T-helper 2 cell (primary cell): ENCODE measurements at places on chromosomes 1 and 21.

DNA sequence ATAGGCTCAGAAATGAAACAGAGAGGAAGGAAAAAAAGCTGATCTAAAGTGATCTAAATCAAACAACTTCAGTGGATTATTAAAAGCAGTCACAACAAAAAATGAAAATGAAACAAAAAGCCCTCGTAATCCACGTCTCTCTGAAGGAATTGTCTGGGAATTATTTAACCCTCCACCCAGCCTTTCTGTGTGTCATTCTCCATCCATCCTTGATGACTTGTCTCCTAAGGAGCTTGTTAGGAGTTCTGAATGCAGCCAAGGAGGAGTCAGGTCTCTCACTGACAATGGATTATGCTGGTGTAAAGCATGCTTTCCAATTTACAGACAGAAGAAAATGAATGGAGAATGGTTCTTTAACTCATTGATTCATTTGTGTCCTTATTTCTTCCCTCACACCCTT lies 359.3 kb upstream of the RUNX1 start:
- DNase-seq: no peak

DNA sequence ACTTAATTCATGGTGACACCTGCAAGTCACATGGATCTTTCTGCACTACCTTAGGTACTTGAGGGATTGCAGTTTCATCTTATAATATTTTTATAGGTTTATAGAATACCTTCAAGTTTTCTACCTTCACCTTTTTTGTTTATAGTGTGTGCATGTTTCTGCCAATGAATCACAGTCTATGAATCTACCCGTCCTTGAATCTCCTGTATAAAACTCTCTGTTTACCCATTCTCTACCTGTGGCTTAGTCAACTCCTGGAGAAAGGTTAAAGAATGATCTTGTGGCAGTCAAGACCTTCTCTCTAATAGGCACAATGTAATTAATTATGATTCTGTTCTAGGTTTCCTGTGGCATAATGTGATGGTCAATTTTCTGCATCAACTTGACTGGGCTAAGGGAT lies 3.2 kb upstream of the GSTM2 start:
- DNase-seq: no peak

- no peak for DNase-seq
These were observed 49.1 kb downstream of the ERI3 start for GRCh38 chr1:44305962-44306422.

GRCh38 chr1:28087614-28088167 lies 719 bp downstream of the EYA3 start:
- DNase-seq: no peak

DNA sequence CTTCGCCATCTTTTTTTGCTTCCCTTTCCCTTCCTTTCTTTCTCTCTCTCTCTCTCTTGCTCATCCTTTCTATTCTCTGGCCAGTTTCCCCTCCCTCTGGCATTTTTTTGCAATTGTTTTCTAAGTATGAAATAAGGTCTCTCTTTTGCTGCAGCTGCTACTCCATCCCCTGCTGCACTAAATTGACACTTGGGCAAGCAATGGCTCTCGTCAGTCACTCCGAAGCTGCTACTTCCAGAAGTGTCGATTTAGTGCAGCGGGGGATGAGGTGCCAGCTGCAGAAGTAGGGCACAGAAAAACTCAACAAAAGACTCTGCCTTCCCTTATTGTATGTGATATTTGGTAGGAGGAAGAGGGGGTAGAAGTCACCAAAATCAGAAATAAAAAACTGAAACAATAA lies 642.3 kb downstream of the RWDD3 start:
- no peak for DNase-seq

DNA sequence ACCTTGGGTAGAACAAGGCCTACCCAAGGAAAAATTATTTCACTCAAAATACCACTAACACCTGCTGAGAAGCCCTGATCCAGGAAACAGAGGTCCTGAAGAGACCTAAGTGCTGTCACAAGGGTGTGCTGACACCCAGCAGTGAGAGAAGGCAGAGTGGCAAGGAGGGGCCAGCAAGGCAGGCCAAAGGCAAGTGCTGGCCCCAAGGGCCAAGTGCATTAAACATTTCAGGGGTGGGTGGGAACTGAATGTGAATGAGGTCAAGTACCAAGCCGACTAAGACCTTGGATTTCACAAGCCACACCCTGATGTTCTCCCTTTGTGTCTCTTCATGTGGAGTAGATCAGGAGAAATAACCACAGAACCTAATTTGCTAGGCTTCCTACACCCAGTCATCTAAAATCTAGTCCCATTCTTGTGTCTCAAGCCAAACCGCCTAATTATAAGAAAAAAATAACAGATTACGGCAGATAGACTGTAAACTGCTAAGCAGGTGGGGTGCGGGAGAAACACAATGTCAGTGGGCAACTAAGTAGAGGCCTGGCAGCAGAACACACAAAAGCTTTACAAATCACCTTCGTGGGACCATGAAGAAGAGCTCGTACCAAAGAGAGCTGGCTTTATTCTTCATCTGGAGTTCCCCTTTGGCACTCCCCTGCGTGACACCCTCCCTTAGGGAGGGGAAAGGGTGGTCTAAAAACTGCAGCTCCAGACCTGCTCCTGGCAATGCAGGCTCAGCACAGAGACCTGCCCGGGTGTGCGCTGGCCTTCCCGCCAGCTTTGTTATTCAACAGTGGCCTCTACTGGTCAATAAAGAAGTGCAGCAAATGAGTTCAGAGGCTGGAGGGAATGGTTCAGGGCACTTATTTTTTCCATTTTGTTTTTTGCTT lies 8.7 kb downstream of the UBE2G2 start:
- no peak for DNase-seq

DNA sequence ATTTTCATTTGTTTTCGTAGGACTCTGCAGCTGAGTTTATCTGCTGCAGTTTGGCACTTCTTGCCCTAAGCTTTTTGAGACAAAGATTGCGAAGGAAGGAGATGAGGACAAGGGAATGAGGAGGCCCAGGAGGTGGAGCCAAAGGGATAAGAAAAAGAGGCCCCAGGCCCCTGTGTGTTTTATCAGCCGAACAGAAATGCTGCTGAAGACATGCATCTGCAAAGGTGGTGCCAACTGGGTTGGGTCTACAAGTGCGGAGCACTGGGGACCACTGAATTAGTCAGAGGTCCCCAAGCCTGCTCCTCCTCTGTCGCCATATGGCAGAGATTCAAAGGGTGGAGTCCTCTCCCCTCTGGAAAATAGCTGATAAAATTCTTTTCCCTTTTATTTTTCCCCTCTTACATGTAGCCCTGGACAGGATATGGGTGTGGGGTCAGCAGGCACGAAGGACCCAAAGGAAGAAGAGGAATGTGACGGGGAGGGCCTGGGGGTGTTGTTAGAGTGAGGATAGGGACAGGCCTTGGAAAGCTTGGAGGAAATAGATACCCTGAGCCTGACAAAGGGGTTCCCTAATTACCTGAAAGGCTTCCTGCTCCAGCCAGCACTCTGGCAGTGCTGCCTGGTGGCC lies 2.7 kb downstream of the CD34 start:
- DNase-seq: no peak

DNA sequence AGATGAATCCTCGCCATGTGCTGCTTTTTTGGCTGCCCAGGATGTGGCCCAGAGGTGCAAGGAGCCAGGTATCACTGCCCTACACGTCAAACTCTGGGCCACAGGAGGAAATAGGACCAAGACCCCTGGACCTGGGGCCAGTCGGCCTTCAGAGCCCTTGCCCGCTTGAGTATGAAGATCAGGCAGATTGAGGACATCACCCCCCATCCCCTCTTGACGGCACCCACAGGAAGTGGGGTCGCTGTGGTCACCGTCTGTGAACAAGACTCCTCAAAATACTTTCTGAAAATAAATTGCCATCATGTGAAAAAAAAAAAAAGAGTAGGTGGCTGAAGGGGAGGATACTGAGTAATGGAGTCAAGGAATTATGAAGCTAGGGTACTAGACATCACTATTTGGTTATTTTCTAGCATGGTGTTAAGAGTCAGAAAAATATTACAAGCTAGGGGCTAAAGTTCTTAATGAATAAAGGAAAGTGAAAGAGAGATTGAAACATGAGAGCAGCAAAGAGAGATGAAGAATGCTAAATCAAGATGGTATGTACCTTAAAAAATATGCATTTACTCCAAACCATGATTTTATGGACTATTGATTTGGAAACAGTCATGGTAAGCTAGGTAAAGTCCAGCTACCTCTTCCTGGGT lies 84.9 kb downstream of the CLEC20A start:
- no peak for DNase-seq

- DNase-seq: no peak
These were observed 30.7 kb downstream of the CD58 start for GRCh38 chr1:116540088-116540487.

- peak; percentile 46 for DNase-seq
These were observed 5.3 kb upstream of the TUFT1 start for GRCh38 chr1:151534662-151535278.

GRCh38 chr1:156115514-156116374 lies 1.2 kb downstream of the LMNA start:
- no peak for DNase-seq

- no peak for DNase-seq
These were observed 808.6 kb upstream of the ADGRL4 start for GRCh38 chr1:79815115-79815514.

- DNase-seq: no peak
These were observed 16.4 kb upstream of the RASSF5 start for GRCh38 chr1:206490771-206491405.

DNA sequence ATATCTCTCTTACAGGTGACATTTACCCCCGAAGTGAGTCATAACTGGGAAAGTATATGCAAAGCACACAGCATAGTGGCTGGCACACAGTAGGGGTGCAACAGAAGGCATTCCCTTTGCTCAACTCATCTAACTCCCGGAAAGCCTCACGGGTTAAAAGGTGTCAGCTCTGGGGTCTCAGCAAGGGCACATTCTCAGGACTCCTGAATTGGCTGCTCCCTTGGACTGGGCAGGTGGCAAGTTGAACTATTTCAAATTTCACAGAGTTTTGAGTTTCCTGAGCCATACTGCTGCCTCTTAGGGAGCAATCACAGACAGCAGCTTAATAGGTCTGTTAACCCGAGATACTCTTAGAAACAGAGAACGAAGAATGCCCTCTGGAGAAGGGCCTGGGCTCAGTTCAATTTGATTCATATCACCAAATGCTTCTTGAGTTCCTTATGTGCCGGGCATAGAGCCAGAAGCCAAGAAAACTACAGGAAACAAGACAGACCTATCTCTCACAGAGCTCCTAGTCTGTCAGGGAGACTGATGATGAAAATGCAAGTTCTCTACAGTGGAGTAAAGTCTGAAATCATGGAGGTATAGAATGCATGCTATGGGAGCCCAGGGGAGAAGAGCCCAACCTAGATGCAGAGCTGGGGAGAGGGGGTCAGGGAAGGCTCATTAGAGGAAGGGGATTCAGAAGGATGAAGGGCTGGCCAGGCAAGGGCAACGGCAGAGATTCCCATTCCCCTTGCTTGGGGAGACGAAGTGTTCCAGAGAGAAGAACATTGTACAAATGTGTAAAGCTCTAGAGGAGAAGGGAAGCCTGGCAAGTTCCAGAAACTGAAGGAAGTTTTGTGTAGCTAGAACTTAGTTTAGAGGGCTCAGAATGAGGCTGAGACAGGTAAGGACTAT lies 143.9 kb upstream of the HMGB4 start:
- DNase-seq: no peak

DNA sequence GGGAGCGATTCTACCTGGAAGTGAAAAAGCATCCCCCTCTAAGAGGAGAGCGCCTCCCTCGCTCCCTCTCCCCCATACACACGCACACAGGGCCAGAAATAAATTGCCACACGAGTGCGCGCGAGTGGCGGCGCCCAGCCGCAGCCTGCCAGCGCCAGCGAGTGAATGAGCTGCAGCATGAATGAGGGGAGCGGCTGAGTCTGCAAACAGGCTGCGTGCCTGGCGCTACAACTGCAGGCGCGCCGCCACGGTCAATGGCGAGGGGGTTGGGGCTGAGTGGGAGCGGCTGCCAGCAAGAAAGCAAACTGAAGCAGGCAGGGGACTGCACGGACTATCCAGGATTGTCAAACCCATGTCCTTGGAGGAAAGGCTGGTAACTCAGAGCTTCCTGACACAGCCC lies 2.2 kb downstream of the CAMK1G start:
- DNase-seq: no peak

GRCh38 chr21:15010645-15011044 lies 54.2 kb downstream of the NRIP1 start:
- no peak for DNase-seq

- no peak for DNase-seq
These were observed 49.7 kb downstream of the GPR52 start for GRCh38 chr1:174497478-174497877.

DNA sequence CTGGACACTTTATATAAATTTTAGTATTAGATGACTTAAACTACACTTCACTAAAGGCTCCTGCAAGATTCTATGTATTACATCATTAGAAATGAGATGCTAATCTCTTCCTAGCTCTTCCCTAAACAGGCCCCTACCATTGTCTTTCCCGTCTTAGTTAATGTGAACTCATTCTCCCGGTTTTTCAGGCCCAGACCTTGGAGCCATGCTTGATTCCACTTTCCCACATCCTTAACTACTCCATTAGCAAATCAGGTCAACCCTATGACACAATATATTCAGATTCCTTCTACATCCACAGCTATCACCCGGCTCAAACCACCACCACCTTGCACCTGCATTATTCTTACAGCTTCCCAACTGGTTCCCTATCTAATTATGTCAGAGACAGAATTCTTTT lies 73.3 kb downstream of the NVL start:
- no peak for DNase-seq

GRCh38 chr1:201062511-201063091 lies 39.1 kb upstream of the KIF21B start:
- DNase-seq: no peak

- DNase-seq: no peak
These were observed 147.2 kb upstream of the JUN start for GRCh38 chr1:58931024-58931423.

- DNase-seq: no peak
These were observed 5.2 kb downstream of the NFIA start for GRCh38 chr1:61087571-61087970.

- DNase-seq: no peak
These were observed 18.9 kb upstream of the LEPR start for GRCh38 chr1:65401612-65402011.

DNA sequence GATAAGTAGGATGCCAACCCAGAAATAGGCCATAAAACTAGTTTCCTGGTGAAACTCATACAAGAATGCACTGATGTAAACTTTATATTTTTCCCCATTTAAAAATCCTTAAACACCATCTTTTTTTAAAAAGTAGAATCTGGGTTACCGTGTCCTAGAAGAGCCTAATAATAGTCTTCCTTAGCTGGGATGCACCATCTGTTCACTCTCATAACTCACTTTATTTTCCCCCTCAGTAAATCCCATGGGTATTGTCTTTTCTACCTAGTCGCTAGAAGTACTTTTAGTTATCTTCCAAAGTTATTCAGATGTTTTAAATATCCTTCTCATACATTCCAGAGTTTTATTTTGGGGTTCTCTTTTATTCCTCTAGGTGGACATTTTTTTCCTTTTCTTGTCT lies 250.2 kb downstream of the PLA2G4A start:
- no peak for DNase-seq

GRCh38 chr1:22119626-22120468 lies 23.1 kb downstream of the WNT4 start:
- no peak for DNase-seq
